ENCODE measurements at places on chromosomes 3 and 15.
A peak's percentile ranks its signal among the peaks of the same experiment; 100 is the strongest.

DNA sequence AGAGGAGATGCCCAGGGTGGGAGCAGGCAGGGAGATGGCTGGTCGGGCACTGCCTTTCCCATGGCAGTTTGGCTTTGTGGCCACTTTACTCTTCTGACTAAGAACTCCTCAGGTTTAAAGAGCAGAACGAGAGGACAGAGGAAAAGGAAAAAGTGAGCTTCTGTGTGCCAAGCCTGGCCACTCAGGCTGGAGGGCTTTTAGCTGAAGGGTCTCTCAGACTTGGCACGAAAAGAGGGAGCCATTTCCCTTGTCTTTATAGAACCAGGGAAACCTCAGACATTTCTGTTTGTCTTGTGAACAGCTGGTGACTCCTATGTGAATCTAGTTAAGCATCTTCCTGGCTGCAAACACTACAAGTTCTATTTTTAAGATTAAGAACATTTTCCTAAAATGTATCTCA, 23.3 kb upstream of the PSMD6 start:
- peak; percentile 2 for DNase-seq

DNA sequence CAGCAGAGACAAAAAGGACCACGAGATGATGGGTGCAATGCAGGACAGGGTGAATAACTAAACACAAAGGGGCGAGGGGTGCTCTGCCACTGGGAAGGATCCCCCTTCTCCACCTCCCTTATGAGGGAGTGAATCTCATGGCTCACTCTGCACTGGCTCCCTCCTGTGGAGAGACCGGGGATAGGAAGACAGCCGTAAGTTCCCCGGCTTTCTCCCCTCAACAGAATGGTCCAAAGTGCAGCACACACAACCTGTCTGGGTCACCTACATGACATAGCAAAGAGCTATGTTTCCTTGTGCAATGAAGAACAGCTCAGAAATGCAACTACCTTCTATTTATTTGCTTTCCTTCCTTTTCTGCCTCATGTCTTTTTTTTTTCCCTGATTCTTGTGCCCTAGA, 7.8 kb upstream of the ACSBG1 start:
- DNase-seq = no peak

DNA sequence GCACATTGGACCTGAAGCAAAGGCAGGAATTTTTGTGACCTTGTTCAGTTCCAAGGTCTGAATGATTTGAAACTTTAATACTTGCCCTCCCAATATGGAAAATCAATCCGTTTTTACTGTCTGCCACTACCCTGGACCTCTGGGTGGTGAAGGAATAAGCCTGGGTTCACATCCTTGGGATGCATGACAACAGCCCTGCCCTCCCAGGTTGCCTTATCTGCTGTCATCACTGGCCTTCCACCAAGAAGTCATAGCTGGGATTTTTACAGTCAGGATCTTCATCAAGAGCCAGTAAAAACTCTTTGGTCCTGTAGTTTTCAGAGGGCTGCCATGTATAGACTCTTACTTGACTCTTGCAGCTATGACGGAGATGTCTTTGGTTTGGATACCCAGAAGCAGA, 128.6 kb downstream of the MYLK start:
- no peak for DNase-seq

DNA sequence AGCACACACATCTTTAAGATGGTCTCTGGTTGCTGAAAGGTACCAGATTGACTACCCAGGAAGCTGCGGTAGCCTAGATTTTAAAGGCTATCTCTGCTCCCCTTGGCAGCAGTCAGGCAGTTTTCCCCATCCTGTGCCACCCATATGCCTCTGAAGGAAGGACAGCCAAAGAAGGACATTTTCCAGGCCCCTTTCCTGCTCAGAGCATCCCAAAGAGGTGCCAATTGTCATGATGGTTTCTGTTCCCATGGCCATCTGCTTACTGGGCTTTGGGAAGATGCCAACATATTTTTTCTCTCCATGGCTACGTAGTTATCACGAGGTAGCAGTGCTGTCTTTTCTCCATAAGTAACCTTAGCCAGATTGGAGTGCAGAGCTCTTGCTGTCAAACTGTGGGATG, 39.7 kb downstream of the UNC13C start:
- no peak for DNase-seq

DNA sequence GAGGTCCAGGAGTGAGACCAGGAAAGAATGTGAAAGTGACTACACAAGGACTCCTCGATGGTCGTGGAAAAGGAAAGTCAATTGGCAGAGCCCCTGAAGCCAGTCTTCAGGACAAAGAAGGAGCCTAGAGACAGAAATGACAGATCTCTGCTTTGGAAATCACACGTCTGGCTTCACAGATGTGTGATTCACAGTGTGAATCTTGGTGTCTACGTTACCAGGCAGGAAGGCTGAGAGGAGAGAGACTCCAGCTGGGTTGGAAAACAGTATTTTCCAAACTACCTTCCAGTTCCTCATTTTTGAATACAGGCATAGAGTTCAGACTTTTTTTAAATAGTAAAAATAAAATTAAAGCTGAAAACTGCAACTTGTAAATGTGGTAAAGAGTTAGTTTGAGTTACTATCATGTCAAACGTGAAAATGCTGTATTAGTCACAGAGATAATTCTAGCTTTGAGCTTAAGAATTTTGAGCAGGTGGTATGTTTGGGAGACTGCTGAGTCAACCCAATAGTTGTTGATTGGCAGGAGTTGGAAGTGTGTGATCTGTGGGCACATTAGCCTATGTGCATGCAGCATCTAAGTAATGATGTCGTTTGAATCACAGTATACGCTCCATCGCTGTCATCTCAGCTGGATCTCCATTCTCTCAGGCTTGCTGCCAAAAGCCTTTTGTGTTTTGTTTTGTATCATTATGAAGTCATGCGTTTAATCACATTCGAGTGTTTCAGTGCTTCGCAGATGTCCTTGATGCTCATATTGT, 6.0 kb downstream of the CCR2 start:
- no peak for DNase-seq

GRCh38 chr3:157872902-157873301, 233.3 kb downstream of the SHOX2 start:
- DNase-seq = peak; percentile 32

DNA sequence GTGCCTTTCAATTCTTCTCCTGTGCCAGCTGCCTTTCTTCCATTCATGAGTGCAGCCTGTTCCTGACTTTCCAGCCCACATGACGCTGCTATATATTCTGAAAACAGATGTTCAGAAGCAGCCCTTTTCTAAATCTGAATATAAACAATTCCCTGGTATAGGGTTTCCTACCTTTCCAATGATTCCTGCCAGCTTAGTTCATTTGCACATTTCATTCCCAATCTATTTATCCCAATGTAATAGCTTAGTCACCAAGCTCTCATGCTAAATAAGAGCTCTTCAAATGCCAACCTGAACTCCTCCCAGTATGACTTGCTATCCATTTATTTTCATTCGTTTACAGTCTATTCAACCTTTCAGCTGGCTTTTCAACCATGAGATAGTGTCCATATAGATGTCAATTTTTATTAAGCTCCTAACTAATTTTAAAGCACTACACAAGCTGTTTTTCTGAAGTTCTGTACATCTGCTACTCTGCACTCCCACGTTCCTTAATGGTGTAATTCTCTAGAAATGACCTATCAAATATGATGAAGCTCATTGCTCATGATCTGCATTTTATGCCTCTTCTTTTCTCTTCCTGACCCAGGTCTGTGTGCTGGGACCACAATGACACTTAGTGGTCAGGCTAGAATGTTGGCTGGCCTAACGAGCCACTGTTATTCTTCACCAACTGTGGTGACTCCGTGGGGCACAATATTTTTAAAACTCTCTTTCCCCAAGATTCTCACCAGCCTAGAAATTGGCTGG, 605.0 kb upstream of the TBL1XR1 start:
- peak; percentile 67 for DNase-seq

- DNase-seq = no peak
Observed at GRCh38 chr3:188497021-188497420, 343.1 kb downstream of the LPP start.

- no peak for DNase-seq
Observed at GRCh38 chr3:141904203-141904602, 27.8 kb downstream of the ATP1B3 start.

DNA sequence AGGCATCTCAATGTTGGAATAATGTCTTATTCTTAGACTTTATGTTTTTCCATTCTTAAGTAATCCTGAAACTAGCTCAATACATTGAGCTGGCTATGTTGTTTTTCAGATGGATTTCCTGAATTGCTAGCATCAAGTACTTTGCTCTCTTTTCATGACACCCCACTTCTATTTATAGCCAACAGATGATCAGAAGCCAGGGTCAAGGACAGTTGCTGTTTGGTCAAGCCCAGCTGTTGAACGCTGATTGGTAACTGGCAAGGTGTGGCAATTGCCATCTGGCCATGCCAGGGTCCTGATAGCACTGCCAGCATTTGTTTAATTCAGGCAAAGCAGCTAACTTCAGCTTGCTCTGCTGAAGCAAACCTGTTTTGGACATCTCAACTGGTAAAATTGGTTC, 46.2 kb upstream of the PLCL2 start:
- no peak for DNase-seq

DNA sequence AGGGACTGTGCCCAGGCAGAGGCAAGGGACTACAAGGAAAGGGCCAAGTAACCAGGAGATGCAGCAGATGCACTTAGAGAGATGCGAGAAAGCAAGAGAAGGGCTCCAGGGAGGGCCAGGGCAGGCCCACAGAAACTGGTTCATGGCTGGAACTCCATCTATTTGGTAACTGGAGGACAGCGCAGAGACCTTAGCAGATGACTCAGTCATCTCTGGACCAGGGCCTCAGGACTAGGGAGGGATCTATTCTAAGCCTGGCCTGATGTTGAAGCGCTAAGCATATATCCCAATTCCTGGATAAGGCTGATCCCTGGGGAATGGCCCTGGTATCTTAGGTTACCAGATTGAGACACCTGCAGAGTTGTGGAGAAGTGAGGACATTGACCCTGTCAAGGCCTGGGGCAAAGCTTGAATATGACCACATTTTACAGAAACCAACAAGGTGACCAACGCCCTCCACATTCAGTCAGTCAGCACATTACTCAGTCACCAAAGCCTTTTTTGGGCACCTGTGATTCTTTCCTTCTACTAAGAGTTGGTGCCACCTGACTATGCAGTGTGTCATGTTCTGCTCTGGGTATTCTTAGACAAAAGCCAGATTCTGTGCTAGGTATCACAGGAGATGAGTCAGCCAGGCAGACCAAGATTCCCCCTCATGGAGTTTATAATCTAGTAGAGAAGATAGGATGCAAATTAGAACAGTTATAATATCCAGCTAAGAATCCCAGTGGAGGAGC, 68.4 kb upstream of the SLCO3A1 start:
- DNase-seq = no peak
